Activated T-cell treated with anti-CD3 and anti-CD28 coated beads, Interleukin-2, amount 50 U/mL, for 4 hours (primary cell): ENCODE measurements at places on chromosomes 6 and 20. TPM values are rescaled to one million over a fixed set of nuclear protein-coding genes. Genes with fewer than 3 reads are reported as not detected.

GRCh38 chr20:54643761-54644160 lies 168.4 kb downstream of the DOK5 start:
- DNase-seq: no peak

Gene AIF1
- total RNA-seq: 36.5 TPM

GRCh38 chr6:152700427-152700826 lies 2.7 kb downstream of the MYCT1 start:
- DNase-seq: no peak

DNA sequence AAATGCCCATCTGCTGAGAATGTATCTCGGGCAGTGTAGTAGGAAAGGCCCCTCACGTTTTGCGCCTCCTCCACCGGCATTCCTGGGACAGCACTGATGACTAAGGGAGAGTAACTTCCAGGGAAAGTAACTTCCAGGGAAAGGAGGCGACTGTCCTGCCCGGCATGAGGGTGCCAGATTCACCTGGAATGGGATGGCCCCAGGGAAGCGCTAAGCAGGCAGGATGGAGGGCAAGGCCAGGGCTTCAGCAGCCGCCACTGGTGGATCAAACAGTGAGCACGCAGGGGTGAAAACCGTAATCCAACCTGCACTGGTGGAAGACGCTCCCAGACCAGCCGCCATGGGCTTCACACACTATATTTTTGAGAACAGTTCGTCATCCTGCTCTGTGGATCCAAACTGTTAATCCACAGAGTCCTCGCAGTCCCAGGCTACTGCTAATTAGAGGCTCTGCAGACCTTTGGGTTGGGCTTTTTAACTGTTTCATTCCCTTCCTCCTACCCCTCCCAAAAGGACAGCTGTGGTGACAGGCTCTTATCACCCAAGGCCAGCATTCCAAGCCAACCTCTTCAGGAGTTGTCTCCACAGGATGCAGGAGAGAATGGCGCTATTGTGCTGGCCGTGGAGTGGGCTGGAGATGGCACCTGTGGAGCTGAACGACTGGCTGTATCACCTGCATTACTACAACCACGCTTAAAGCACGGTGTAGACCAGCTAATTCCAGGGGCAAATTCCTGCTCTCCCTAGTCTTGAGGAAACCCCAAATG lies 178.9 kb downstream of the DLL1 start:
- no peak for DNase-seq

Gene OR12D3
- total RNA-seq: not detected
